Pancreas (tissue), 10 donors: ENCODE measurements at places on chromosomes 5 and 9. TPM values are rescaled to one million over a fixed set of nuclear protein-coding genes. Genes with fewer than 3 reads are reported as not detected.

ADAMTSL1 gene
- total RNA-seq: 2.0 TPM

TEK gene
- 2.2 TPM for total RNA-seq

PCDHA12 gene
- total RNA-seq: 0.76 TPM

ZDHHC11 gene
- 11.0 TPM for total RNA-seq

RNF20 gene
- total RNA-seq: 29.4 TPM

SLC6A19 gene
- 0.37 TPM for total RNA-seq

FOXD4 gene
- 0.35 TPM for total RNA-seq

FOXE1 gene
- total RNA-seq: 0.08 TPM

ALDH1A1 gene
- 259 TPM for total RNA-seq

DNA sequence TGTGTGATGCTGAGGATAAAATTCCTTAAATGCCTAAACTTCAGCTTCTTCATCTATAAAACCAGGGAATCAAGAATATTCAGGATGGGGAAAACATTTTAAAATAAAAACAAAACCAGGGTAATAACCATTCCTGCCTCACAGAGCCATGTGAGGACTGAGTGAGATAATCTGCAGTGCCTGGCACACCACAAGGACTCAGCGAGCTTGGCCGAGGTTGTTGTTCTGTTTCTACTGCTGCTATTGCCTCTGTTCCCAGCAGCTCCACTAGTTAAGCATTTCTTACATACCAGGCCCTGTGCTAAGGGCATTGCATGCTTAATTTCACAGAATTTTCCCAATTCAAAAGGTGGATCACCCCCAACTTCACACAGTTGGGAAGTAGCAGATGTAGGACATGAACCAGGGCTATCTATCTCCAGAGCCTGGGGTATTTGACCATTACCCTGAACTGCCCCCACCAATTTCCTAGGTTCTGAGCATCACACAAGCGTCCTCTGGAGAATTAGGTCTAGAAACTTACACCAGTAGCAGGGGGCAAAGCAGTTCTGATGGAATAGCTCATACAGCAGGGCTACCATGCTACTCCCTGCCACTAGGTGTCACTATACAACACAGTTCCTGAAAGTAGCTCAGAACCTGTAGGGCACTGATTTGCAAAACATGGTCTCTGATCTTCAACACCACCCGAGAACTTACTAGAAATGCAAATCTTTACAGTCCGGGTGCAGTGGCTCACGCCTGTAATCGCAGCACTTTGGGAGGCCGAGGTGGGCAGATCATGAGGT is 74.3 kb downstream of the LRSAM1 start:
- peak; percentile 7 for DNase-seq

GRCh38 chr5:73691302-73692080 is 65.5 kb downstream of the ARHGEF28 start:
- no peak for DNase-seq

DNA sequence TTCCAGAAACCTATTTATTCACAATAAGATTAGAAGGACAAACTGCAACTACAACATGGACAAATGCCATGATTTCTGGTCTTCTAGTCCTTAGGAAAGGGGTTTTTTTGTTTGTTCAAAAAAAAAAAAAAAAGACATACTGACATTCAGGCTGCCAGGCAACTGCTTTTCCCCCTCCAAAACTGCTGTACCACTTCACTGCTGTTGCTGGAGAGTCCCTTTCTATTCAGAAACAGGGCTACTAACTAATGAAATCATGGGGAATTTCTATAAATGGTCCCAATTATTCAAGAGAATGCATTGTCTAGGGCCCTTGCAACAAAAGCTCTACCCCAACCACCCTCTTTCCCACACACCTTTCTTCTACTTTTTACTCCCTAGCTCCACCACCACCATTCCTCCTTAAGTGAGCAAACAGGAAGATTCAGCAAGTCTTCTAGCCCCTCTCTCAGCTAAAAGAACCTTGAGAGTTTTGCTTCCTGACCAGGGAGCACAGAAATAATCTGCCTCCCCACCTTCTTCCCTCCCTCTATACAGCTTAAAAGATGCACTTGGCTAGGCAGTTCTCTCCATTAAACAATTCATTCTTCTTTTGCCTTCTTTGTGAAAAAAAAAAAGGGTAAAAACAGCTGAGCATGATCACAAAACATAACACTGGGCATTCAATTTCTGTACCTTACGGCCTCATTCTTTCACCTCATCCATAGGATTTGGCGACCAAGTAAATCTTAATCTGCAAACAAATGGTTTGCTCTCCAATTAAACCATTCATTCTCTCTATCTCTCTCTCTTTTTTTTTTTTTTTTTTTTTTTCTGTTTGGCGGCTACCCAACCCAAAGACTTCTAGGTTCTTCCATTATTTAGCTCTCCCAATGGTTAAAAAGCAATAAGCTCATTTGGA is 13.8 kb downstream of the ZNF608 start:
- no peak for DNase-seq

DNA sequence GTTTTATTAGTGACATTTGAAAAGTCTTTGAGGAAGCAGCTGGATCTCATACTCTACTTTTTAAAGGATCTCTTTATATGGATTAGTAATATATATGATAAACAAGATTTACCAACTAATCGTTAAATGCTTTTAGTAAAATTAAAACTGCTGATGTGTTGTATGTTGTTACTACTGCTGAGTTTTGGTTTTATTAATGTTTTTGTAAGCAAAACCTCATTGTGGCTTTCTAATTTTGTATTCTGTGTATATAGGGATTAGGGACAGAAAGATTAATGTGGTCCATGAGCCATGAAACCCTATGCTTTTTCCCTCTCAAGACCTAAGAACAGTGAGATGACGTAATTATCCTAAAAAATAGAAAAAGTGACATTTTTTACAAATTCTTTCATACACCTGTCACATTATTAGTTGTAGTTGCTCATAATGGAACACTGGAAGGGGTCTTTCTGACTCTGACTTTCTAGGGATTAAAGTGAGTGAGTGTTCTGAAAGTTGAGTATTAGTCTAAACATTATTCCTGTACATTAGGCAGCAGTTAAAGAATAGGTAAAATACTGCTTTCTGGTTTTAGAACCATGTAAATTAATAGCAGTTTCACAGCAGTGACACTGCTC is 85.9 kb downstream of the SLC12A2 start:
- DNase-seq: no peak

DNA sequence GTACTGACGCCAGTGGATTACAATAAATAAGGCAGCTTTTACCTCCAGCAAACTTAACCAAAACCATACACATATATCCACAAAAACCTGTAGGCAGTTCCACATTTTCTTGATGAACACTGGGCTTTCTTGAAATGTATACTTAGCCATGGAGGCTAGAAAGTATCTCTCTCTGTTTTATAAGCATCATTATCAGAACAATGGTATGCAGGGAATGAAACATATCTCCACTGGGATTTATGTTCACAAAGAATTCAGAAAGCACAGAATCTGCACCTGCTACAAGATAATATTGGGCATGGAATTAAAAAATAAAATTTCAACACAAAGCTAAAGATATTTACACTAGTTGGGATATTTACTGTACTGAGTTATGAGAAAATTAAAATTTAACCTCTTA is 126.1 kb upstream of the RASA1 start:
- no peak for DNase-seq

GRCh38 chr5:108418197-108418596 is 36.3 kb upstream of the FBXL17 start:
- DNase-seq: no peak

- no peak for DNase-seq
These were observed 47.6 kb upstream of the HOMER1 start for GRCh38 chr5:79561525-79561893.

DNA sequence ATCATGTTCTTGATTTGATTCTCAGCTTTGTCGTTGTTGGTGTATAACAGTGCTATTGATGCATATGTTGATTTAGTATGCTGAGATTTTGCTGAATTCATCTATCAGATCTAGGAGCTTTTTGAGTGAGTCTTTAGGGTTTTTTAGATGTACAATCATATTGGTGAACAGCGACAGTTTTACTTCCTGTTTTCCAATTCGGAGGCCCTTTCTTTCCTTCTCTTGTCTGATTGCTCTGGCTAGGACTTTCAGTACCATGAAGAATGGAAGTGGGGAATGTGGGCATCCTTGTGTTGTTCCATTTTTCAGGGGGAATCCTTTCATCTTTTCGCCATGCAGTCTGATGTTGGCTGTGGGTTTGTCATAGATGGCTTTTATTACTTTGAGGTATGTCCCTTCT is 100.4 kb downstream of the SGCD start:
- no peak for DNase-seq

GRCh38 chr5:56088431-56088949 is 93.7 kb upstream of the IL6ST start:
- DNase-seq: no peak

GRCh38 chr9:127953768-127954505 is 16.3 kb upstream of the DPM2 start:
- DNase-seq: peak; percentile 46

GRCh38 chr5:142700566-142700965 is 14.7 kb upstream of the FGF1 start:
- no peak for DNase-seq

DNA sequence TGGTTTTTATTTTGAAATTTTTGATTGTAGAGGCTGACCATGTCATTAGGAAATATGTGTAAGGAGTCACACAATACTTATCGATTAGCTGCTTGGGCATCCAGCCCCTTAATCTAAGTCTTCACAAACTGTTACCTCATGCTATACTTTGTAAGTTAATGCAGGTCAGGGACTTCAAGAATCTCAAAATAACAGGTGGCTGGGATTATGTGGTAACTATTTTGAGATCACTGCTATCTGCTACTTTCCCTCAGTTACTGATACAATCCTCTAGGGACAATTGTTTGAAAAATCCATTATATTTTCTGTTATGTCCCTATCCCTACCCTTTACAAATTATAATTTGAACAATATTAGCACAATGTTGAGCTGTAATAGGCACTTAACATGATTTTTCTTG is 21.7 kb downstream of the FTMT start:
- DNase-seq: no peak

DNA sequence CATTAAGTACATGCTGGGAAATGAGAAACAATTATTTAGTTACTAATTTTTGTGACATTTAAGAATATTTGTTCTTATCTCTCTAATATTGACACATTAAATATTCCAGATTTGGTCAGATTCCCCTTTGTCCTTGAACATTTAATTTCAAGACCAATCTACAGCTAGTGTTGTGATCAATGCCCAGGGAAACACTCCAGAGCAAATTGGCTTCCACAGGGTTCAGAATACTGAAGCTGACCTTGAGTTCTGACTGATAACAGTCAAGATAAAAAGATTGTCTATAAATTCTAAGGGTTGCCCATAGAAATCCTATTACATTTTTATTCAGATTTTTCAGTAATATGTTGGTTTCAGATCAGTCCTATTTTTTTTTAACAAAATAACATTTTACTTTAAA is 31.3 kb downstream of the ZFYVE16 start:
- DNase-seq: no peak

DNA sequence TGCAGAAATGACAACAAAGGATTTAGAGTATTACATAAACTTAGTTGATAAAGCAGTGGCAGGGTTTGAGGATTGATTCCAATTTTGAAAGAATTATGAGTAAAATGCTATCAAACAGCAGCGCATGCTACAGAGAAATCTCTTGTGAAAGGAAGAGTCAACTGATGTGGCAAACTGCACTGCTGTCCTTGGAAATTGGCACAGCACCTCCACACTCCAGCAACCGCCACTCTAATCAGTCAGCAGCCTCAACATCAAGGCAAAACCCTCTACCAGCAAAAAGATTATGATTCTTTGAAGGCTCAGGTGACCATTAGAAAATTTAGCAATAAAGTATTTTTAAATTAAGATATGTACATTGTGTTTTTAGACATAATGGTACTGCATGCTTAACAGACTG is 66.4 kb downstream of the AUH start:
- no peak for DNase-seq

DNA sequence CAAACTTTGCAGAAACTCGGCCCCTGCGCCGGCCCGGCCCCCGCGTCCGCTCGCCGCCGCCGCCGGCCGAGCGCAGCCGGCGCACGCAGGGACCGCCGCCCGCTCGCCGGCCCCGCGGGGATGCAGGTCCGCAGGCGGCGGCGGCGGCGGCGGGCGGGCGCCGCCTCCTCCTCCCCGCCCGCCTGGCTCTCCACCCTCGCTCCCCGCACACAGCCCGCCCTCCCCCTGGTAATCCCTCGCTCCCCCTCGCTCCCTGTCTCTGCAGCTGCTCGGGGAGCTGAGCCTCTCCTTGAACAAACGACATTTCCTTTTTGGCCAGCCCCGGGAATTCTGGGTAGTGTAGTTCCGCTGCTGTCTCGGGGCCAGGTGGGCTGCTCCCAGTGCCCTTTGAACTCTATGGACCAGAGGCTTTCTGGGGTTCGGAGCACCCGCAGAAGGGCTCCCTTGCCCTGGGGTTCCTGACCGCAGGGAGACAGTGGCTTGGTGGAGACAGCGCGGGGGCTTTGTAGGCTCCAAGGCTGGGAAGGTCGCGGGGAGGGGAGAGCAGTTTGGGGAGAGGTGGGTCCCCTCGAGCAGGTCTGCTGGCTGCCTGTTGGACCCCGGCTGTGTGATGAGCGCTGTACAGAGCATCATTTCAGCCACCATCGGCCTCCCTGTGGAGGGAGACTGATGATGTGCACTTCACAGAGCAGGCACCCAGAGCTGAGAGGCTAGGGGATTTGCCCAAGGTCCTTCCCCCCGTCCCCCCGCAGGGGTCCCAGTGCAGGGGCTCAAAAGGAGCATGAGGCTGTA is 1.8 kb upstream of the FAM78A start:
- DNase-seq: peak; percentile 72

GRCh38 chr9:131020388-131020787 is 11.4 kb downstream of the LAMC3 start:
- no peak for DNase-seq

DNA sequence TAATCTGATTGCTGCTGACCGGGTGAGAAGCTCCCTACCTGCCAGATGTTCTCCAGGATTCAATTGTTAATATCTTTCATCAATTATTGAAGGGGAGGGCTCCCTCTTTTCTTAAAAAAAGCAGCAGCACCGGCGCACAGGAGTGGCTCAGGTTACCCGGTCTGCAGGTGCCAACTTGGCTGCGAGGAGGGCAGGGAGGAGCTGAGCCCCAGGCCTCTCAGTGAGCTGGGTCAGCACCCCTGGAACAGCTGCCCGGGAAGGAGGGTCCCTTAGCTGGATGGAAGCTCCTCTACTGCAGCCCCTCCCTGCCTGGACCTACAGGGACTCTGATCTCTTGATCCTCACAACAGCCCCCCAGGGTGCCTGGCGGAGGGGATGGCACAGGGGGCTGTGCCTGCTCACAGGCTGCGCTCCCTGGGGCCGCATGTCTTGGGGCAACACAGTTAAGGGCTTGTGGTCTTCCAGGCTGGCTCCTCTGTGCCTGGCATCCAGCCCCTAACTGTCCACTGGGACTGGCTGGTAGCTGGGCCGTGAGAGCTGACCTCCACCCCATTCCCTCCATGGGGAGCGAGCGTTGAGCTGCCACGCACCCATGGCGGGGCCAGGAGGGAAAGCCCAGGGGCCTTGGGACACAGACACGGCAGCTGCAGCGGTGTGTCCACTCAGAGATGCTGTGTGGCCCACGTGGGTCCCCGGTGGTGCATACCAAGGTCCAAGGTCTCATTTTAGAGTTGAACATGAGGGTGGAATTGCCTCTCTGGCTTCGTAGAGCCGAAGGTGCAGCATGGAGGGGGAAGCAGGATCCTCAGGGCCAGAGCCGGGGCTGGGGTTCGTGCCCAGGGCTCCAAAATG is 28.6 kb upstream of the TMEM250 start:
- no peak for DNase-seq

GRCh38 chr9:570187-570586 is 271.3 kb upstream of the DMRT1 start:
- DNase-seq: no peak

GRCh38 chr5:68450245-68450852 is 234.8 kb downstream of the PIK3R1 start:
- no peak for DNase-seq
